Stimulated activated CD4-positive, alpha-beta T cell treated with anti-CD3 and anti-CD28 coated beads, Interleukin-1b, Interleukin-23, amount 100 ng/mL, for 4 hours (primary cell): ENCODE measurements at places on chromosomes 5 and 9.

- DNase-seq, result no peak
These were observed 15.2 kb downstream of the HSPB3 start for GRCh38 chr5:54470677-54471076.

DNA sequence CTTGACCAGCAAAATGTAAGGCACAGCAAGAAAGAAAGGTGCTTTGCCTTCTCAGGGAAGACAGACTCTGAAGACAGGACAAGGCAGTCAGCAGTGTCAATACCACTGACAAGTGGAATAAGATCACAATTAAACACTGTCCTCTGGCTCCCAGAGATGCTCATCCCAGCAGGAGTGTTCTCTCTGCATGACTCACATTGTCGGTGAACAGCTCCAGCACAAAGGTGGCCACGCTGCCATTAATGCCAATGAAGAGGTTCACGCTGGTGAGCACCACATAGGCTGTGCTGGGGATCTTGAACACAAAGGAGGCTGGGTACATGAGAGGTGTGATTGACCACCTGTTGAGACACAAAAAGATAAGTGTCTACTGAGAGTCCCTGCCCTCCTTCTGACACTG, 31.9 kb downstream of the NIPSNAP3B start:
- DNase-seq, result no peak

DNA sequence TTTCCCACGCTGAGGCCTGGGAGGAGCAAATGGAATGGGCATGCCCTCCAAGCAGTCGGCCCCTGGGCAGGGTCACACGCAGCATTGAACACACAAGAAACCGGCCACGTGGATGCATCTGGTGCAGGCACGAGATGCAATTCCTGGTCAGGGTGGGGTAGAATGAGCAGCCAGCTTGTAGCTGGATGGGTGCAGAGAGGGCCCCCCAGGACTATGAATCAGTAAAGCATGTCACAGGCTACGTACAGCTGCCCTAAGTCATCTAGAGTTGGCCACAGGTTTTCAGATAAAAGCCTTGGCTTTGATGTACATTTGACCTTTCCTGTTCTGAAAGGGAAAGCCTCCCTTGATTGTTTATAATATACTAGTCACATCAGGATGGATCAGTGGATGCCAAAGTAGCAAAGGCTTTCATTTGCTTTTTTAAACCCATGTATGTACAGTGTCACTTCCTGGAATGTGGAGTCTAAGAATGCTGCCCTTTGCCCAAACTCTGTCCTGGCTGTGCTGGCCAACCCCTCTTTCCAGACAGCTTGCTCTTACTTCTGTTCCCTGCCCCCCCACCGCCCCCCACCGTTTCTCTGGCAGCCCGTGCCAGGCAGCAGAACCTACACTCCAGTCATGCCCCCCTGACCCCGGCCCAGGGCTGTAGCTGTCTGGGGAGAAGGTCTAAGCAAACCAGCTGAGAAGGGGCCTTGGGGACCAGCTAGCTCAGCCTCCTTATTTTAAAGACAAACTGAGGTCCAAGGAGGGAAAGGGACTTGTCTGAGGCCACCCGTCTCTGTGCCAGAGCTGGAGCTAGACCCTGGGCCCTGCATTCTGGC, 169.2 kb downstream of the HSPA4 start:
- DNase-seq, result no peak

DNA sequence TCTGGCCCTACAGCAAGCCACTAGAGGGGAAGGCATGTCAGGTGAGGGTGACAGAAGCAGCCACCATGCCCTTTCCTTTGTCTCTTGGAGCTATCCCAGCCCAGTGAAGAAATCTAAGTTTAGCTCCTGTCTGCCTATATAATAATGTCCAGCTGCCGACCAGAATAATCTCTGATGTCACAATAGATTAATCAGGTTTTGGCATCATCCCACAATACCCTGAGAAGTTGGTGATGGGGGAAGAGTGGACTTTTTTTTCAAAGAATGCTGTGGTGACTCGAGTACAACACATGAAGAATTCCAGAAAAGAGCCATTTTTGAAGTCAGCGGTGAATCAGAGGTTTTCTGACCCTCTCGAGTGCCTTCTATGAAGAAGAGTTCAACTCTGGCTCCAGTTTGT, 1.7 kb upstream of the TSLP start:
- DNase-seq, result no peak

- DNase-seq, result no peak
These were observed 705.7 kb downstream of the CETN3 start for GRCh38 chr5:89703817-89704216.

DNA sequence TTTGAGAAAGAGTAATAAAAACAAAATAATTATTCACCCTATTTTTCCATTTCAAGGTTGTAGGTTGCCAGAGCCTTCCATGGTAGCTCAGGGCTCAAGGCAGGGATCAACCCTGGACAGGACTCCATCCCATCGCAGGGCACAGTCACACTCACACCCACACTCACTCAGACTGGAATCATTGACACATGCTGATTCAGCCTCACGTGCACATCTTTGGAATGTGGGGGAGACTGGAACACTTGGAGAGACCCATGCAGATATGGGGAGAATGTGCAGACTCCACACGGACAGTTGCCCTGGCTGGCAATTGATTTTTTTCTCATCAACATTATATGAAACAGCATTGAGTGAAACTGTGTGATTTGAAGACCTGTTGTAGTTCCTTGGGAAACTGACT, 234.1 kb downstream of the ADGRV1 start:
- DNase-seq, result no peak
